Activated T-helper 9 cell treated with anti-CD3 and anti-CD28 coated beads, Interleukin-2, amount 50 U/mL, for 16 hours (primary cell): ENCODE measurements at places on chromosomes 5 and 9.

DNA sequence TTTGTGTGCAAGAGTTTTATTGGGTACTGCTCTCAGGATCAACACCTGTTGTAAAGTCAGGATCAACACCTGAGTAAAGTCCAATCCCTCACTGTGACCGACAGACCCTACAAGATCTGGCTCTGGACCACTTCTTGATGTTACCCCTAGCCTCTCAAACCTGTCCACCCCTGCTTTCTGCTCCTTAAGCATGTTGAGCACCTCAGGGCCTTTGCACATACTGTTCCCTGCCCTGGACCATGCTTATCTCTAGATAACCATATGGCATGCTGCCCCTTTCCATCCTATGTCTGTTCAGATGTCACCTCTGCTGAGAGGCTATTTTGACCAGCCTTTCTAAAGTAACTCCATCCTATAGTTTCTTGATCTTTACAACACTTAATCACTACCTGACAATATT is 269.6 kb downstream of the SMARCA2 start:
- no peak for DNase-seq

DNA sequence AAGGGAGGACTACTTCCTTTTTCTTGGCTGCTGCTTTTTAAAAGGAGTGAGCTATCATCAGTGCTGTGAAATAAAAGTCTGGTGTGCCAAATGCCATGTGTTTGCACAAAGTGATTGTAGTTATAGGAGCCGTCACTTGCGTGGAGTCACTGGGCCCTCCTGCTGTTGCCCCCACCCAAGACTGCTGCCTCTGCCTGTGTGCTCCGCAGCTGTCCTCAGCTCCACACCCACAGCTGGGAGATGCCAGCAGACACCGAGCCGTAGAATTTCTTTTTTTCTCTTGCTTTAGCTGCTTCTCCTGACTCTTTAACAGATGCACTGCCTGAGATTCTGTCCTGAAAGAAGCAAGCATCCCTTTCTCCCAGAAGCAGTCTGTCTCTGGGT is 9.8 kb upstream of the GLE1 start:
- no peak for DNase-seq

DNA sequence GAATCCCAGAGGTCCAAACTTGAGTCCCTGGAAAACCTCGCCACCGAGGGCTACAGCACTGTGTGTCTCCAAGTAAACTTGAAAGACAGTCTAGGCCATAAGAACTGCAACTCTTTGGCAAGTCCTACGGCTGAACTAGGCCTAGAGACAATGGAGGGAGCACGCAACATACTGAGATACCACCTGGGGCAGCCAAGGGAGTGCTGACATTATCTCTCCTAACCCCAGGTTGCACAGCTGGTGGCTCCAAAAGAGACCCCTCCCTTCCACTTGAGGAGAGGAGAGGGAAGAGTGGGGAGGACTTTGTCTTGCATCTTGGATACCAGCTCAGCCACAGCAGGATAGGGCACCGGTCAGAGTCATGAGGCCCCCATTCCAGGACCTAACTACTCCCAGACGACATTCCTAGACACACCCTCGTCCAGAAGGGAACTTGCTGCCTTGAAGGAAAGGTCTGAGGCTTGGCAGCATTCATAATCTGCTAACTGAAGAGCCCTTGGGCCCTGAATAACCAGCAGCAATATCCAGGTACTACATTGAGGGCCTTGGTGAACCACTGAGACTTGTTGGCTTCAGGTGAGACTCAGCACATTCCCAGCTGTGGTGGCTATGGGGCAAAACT is 42.7 kb downstream of the AP3B1 start:
- DNase-seq, result no peak

- DNase-seq, result no peak
Observed at GRCh38 chr9:92439921-92440750, 15.9 kb upstream of the OMD start.

- DNase-seq, result no peak
Observed at GRCh38 chr5:171355302-171355724, 32.3 kb upstream of the NPM1 start.

DNA sequence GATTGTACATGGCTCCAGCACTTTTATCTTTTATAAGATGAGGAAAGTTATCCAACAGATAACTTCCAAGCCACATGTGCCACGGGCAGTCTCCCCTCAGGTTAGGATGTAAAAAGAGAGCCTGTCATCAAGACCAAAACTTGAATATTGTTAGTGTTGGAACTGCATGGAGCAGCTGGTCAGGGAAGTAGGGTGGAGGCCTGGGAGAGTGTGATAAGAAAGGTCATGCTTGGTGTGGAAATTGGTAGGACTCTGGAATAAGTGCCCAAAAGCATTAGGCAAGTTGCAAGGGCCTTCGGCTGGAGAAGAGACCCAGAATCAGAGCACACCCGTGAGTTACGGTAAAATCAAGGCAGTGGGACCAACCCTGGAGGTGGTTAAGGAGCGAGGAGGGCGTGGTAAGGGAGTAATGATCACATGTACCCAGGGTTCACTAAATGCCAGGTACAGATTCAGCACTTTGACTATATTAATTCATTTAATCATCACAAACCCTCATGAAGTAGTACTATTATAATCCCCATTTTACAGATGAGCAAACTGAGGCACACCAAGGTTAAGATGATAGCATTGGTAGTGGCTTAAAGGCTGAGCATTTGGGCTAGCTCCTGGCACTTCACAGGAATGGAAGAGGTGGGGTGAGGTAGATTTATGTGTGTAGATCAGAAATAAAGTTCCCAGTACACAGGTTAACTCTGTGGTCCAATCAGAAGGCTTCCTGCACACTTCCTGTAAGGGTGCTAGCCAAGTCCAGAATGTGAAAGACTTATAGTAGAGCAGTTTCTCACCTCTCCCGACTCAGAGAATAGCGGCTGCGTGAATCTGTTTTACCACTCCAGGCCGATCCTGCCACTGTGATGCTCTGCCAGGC is 96.5 kb upstream of the ZNF608 start:
- no peak for DNase-seq

DNA sequence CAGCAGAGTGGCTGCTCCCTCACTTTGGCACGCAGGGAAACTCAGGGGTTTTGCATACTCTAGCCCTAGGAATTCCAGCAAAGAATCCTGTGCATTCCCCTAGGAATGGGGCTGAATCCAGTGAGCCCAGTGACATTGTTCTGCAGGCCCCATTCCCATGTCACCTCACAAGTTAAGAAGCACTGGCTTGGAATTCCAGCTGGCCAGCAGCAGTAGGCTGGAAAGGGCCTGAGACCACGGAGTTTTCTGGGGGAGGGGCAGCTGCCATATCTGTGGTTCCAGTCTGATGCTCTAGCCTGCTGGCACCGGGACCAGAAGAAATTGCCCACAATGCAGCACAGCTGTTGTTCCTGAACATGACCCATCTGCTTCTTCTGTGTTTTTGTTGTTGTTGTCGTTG is 217.6 kb upstream of the DMRTA1 start:
- no peak for DNase-seq

DNA sequence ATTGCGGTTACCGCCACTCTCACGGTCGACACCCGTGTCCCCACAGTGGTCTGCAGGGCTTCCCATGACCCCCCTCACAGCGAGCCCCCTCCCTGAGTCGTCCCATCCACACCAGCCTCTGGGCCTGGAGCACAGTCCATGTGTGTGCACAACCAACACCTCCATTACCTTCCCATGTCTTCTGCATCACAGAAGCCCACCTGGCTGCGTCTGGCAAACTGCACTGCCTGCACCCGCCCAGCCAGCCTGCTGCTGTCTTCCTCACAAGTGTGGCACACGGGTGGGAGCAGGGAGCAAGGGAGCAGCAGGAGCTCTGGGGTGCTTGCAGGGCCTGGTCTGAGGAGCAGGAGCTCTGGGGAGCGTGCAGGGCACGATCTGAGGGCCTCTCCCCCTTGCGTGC is 415.3 kb upstream of the IRX4 start:
- no peak for DNase-seq

DNA sequence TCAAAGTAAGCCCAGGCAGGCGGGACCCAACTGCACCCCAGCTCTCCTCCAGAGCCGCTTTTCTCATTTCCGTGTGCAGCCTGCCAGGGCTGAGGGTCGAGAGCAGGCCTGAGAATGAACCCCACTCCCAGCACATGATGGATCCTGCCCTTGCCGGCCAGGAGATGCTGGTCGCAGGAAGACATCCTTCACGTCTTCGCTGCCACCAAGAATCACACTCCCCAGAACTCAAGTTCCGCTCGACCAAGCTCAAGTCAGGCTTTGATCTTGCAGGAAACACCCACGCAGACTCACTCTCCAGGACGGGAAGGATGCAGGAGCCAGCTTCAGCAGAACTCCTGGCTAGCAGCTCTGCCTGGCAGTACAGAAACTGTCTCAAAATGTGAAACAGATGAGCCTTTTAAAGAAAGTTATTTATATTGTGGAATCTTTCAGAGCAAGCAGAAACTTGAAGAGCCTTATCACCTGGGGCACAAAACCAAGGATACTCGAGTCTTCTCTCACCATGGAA is 102.4 kb downstream of the ROR2 start:
- DNase-seq, result no peak

DNA sequence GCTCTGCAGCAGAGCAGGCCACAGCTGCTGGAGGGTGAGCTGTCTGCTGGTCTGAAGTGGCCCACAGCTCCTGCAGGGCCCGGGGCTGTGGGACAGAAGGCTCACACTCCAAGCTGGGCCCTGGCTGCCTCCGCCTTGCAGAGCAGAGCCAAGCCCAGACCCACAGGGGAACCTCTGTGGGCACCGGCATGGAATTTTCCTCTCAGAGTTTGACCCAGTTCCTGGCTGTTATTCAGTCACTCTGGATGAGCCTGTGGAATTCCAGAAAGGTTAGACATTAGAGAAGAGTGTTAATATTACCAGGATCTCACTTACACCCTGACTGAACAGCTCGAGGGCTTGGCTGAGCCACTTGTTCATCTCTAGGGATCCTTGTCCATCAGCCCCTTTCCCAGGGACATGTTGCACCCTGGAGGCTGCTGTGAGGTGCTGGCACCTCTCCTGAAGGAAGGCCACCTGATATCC is 17.5 kb downstream of the IL9 start:
- no peak for DNase-seq

GRCh38 chr5:10592601-10593000 is 28.7 kb downstream of the ANKRD33B start:
- DNase-seq, result no peak

DNA sequence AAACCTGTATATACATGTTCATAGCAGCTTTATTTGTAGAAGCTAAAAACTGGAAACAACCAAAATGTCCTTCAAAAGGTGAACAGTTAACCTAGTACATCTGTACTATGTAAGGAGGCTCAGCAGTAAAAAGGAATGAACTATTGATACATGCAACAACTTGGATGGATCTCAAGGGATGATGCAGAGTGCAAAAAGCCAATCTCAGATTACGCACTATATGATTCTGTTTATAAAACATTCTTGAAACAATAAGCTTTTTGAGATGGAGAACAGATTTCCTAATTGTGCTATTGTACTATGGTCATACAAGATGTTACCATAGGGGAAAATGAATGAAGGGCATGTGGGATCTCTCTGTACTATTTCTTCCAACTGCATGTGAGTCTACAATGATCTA is 88.9 kb downstream of the PAM start:
- no peak for DNase-seq

- no peak for DNase-seq
Observed at GRCh38 chr5:39578887-39579497, 154.2 kb upstream of the DAB2 start.

GRCh38 chr5:69504036-69504435 is 11.4 kb downstream of the OCLN start:
- no peak for DNase-seq

- DNase-seq, result no peak
Observed at GRCh38 chr5:155768332-155768731, 558.6 kb upstream of the SGCD start.
